ENCODE measurements at places on chromosomes 12 and 14. TPM values are rescaled to one million over a fixed set of nuclear protein-coding genes. Genes with fewer than 3 reads are reported as not detected.

DNA sequence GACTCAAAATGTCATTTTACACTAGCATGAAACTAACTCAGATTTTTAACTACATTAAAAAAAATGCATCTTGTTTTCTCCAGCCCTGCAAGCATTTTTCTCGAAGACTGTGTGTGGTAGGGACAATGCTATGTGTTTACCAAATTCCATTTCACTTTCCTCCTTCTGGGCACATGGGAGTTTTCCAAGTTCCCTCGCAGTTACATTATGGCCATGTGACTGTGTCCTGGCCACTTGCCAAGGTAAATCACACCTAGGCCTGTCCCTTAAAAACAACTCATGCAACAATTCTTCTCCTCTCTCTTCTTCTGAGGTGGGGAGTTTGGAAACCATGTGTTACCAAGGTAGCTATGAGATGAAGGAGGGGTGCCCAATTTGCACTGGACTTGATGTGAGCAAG, 108.7 kb downstream of the SYT10 start:
- no peak for DNase-seq

The RNU4-1 gene
- 1,216 TPM for total RNA-seq

GRCh38 chr12:43762596-43762995, 3.8 kb downstream of the IRAK4 start:
- no peak for DNase-seq

The E2F7 gene
- 0.55 TPM for total RNA-seq

DNA sequence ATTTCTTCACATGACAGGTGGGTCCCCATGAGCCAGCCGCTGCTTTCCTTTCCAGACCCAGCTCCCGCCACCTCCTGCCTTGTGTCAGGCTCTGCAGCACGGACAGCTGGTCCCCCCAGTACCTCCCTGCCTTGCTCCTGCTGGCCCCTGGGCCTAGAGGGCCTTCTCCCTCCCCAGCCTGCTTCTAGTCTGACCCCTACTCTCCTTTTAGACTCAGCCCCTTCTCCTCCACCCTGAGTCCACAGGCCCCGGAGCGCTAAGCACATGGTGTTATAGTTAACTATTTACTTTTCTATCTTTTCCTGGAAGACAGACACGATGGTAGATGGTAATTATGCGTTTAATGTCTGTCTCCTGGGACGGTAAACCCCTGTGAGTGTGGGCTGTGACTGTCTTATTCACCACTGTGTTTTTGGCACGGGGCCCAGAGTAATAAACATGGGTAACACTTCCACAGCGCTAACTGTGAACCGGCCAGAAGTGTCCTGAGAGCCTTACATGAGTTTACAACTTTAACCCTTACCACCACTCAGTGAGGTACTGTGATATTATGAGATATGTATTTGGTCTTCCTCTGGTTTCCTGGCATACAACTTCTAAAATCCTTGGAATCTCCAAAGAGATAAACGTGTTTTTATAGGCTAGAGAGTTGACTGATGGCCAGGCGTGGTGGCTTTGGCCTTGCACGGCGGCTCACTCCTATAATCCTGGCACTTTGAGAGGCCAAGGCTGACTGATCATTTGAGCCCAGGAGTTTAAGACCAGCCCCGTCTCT, 41.2 kb downstream of the DGLUCY start:
- DNase-seq: peak; percentile 29

The CYP27B1 gene
- total RNA-seq: 1.6 TPM

DNA sequence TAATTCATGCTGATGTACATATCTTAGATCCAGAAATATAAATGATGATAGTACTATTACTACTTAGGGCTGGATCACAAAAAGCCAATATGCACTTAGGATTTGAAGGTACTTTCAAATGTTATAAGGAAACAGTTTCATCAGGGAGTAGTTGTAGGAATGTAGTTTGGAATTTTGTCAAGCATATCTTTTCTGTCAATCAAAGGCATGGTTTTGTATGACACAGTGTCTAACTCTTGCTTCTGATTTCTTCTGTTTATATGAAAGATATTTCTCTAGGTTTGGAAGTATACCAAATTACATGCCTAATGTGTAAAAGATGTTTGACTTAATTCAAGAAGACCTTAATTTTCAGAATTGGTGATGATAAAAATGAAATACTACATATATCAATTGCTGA, 135.7 kb downstream of the RAD51B start:
- no peak for DNase-seq

GRCh38 chr12:118120579-118121363, 15.2 kb upstream of the PEBP1 start:
- DNase-seq: peak; percentile 74

GRCh38 chr12:110002676-110003515, 3.7 kb downstream of the ANKRD13A start:
- DNase-seq: peak; percentile 19

- DNase-seq: no peak
Measured at GRCh38 chr12:5466521-5466960, 34.6 kb downstream of the NTF3 start.

- DNase-seq: no peak
Measured at GRCh38 chr12:52041695-52042123, 9.5 kb upstream of the NR4A1 start.

DNA sequence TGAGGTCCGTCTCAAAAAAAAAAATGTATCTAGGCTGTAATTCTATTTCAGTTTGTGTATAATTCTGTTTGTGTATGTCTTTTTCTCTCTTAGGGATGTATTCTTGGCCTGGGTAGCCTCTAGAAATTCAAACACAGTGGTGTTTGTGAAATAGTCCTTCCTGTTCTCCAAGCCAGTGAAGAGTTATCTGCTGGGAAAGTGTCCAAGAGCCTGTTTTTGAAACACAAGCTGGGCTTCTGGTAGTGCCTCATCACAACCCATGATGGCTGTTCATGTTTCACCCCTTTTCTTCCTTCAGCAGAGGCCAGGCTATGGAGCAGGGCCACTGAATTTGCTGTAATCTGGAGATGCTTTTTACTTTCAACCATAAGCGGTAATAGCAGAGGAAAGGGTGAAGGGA, 14.7 kb downstream of the METTL3 start:
- no peak for DNase-seq

DNA sequence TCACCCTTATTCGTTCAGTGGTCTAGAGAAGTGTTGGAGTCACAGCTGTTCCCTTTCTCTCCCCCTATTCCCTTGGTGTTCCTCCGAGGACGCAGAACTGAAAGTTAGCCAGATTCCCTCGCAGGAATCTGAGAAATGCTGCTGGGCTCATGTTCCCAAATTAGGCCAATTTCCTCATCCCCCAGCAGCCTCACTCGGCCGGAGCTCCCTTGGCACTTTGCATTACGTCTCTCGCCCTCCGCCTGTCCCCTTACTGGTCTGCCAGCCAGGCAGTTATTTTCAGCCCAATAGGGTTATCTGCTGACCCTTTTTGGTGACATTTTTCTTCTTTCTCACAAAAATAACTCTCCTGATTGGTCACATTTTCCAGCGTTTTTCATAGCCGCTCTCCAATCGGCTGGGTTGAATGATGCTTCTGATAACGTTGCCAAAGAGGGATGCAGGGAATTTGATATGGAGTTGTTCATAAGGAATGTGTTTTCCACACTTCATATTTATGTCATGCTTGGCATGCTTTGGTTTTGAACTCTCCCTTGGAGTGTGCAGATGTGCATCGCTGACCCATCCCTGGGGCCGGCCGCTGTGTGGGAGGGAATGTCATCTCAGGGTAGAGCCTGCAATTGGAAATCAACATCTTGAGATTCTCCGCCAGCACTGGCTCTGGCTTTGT, 9.9 kb downstream of the IFT43 start:
- peak; percentile 53 for DNase-seq

GRCh38 chr14:104120281-104120741, 18.1 kb upstream of the KIF26A start:
- no peak for DNase-seq

DNA sequence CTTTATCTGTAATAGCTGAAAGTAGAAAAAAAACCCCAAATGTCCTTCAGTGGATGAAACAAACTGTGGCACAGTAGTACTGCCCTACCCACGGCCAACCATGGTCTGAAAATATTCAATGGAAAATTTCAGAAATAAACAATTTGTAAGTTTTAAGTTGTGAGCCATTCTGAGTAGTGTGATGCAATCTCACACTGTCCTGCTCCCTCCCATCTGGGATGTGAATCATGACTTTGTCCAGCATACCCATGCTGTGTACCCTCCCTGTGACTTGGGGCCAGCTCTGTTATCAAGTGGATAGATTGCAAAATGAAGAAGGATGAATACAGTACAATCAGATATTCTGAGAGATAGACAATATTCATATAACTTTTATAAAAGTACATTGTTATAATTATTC, 106.2 kb downstream of the SMOC1 start:
- no peak for DNase-seq

The KLHL28 gene
- 14.8 TPM for total RNA-seq

DNA sequence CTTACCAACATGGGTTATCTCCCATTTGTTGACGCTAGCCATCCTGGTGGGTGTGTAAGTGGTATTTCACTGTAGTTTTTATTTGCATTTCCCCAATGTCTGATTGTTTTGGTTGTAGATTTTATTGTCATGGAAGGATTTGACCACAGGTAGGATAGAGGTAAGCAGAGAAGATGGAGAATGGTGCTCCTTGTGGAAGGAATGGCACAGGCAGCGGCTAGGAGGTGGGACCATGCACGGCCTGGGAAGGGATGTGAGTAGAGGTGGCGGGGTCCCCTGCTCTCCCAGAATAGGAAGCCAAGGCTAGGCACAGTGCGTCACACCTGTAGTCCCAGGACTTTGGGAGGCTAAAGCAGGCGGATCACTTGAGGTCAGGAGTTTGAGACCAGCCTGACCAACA, 41.4 kb downstream of the PHETA1 start:
- DNase-seq: no peak

The B3GNT4 gene
- total RNA-seq: 0.23 TPM

The VSIG10 gene
- 48.9 TPM for total RNA-seq

The MYF5 gene
- not detected for total RNA-seq

DNA sequence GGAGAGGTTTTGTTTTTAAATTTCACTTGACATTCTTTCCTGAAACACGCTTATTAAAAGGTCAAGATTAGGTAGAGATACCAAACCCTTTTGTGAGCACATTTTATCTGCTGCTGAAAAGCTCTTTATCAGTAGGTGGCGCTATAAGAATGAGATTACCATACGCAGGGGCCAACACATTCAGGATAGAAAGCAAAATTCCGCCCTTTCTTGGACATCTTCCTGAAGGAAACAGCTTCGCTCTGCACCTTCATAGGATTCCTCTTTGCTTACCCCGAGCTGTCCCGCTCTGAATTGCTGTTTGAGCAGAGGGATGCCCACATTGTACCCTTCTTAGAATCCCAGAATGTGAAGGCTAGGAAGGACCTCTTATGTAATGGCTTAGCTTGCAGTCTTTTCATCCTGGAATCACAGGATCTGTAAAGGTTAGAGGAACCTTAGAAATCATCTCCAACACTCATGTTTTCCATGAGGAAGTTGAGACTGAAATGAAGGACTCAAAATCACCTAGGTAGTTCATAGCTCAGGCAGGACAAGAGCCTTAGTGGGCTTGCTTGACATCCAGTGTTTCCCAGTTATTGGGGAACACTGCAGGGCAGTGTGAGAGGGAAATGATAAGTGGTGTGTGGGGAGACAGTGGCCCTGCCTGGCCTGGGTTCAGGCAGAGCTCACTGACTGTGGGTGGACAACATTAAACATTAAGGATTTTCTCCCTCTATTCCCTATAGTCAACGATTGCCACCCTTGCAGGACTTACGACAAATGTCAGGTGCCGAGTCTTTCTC, 38.7 kb upstream of the CRY1 start:
- DNase-seq: peak; percentile 17

- no peak for DNase-seq
Measured at GRCh38 chr14:51597261-51598001, 54.3 kb upstream of the FRMD6 start.

The SYCP3 gene
- 0.32 TPM for total RNA-seq

GRCh38 chr12:48788524-48788853, 400 bp downstream of the ADCY6 start:
- DNase-seq: no peak

The SELPLG gene
- 22.4 TPM for total RNA-seq

DNA sequence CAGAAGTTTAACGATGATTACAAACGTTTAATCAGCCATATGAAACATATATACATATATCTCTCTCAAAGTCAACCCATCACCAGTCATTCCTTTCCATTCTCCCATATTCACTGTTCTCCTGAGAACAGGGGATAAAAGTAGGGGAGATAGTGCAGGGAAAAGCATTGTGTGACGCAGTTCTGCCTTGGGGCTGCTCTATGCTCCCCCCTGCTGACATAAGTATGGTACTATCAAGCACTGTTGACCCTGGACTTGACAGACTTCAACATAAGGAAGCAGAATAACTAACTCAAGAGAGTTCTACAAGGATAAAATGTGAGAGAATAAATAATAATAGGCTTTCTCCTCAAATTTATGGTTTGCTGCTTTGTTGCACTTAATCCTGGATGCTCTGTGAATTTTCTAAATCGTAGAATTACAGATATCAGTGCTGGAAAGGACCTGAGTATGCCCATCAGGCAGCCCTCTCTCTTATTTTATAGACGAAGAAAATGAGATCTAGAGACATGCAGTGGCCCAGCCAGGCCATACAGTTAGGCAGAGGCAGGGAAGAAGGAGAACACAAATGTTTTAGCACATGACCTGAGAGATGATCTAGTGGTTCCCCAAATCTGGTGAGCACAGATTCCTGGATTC, 87.2 kb downstream of the SCN8A start:
- DNase-seq: no peak

DNA sequence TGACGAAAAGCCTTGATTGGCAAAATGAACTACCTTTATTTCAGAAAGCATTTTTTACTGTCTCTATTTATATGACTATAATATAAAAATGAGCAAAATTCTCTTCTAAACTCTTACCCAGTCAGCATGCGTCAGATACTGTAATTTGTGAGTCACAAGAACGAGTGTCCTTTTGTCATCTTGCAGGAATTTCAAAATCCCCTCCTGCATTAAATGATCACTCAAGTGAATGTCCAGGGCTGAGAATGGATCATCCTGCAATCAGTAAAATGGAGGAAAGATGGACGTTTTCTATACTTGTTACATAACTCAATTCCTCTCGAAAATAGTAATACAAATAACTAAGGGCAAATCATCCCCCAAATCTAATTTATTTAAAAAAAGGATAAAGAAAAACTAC, 77.7 kb upstream of the KCNJ8 start:
- DNase-seq: no peak

The C14orf39 gene
- not detected for total RNA-seq

- DNase-seq: no peak
Measured at GRCh38 chr12:530308-530707, 70.6 kb downstream of the B4GALNT3 start.

DNA sequence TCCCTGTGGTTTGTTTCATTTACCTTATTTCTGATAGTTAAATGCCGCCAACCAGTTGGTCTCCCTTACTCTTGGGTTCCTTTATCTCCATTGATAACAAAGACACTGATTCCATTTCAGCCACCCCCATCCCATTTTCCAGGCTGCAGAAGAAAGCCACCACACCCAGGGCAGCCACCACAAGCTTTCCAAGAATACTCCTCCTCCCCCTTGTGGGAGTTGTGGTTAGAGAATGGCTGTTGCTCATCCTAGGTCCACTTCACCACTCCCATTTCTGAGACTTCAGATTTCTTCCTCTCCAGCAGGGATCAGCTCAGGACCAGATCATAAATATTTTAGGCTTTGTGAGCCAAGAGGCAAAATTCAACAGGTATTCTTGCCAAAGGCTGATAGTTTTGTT, 73.9 kb downstream of the ANO4 start:
- no peak for DNase-seq

- DNase-seq: no peak
Measured at GRCh38 chr12:124094733-124095132, 121.7 kb downstream of the ZNF664 start.
